ENCODE measurements at places on chromosomes 13 and 19.

- DNase-seq: no peak
Measured at GRCh38 chr13:70668293-70668692, 560.0 kb upstream of the KLHL1 start.

DNA sequence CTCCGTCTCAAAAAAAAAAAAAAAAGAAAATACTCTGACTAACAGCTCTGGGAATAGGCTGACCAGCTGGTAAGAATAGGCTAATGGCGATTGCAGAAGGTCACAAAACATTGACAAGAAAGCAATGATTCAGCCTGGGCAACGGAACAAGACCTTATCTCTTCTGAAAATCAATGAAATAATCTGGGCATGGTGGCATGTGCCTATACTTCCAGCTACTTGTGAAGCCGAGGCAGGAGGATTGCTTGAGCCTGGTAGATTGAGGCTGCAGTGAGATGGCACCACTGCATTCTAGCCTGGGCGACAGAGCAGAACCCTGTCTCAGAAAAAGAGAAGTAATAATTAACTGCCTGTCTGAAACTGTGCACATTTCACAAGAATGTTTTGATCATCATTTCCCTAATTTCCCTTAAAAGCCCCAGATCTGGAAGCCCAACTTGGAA is 18.8 kb upstream of the MTRF1 start:
- DNase-seq: no peak

GRCh38 chr13:50366488-50367174 is 351.4 kb downstream of the KCNRG start:
- no peak for DNase-seq

DNA sequence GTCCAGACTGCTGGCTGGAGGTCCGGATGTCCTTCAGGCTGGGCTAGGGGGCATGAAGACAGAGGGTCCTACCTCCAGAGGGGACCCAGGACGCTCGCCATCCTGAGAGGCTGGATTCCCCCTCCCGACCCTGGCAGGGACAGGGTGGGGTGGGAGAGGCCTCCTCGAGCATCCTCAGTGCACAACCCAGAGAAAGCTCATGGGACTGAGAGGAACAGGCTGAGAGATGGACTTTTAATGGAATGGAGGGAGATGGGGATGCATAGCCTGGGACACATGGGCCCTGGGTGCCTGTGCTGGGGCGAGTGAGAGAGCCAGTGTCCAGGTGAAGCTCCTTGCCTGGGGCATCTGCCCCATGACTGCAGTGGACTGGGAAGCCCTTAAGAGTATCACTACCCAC is 3.1 kb downstream of the ACTL9 start:
- no peak for DNase-seq

GRCh38 chr19:30479231-30479630 is 107.0 kb downstream of the ZNF536 start:
- DNase-seq: no peak

GRCh38 chr13:89568746-89569145 is 1778.7 kb upstream of the MIR17HG start:
- no peak for DNase-seq

GRCh38 chr13:106630162-106630561 is 62.2 kb upstream of the ARGLU1 start:
- no peak for DNase-seq

GRCh38 chr13:44219577-44220548 is 153.8 kb upstream of the SERP2 start:
- no peak for DNase-seq

DNA sequence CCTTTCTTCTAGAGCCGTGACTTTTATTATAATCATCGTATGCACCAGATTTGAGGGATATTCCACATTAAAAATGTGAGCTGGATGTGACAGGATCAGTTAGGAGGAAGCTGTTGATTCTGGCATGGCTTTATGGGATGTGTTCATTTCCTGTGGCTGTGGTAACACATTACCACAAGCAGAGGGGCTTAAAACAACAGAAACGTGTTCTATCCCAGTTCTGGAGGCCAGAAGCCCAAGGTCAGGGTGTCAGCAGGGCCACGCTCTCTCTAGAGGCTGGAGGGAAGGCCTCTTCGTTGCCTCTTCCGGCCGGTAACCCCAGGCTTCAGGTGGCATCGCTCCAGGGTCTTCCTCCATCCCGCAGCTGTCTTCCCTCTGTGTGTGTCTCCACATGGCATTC is 14.5 kb downstream of the MED25 start:
- DNase-seq: no peak

DNA sequence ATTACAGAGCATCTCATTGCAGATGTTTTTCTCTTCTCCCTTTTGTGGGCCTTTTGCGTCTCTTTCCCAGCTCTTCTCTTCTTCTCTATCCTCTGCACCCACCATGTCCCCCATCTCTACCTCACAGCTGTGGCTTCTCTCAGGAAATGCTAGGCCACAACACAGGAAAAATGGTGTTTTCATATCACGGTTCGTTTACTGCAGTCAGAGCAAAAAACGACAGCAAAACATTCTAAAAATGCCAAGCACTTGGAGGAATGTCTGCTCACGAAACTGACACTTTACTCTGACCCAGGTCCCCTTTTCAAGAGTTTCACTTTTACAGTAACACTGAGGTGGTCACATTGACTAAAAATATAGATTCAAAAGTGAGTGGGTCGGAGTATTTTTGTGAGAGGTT is 152.2 kb downstream of the DCT start:
- DNase-seq: no peak

DNA sequence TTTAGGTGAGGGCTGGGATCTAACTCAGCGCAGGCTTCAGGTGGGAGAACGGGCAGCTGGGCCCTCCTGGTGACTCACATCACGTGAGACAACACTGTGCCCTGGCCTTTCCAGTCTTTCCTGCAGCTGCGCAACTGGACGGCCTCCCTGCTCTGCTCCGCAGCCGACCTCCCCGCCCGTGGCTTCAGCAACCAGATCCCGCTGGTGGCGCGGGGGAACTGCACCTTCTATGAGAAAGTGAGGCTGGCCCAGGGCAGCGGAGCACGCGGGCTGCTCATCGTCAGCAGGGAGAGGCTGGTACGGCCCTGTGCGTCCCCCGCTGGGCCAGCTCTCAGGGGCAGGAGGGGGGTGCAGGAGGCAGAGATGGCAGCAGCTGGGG is 8.8 kb downstream of the SPPL2B start:
- DNase-seq: no peak

- DNase-seq: no peak
Measured at GRCh38 chr13:44331912-44332851, 41.4 kb upstream of the SERP2 start.

- DNase-seq: no peak
Measured at GRCh38 chr19:36225219-36225892, 10.4 kb downstream of the ZNF146 start.

GRCh38 chr19:14871619-14872230 is 14.2 kb downstream of the OR7A17 start:
- DNase-seq: no peak

DNA sequence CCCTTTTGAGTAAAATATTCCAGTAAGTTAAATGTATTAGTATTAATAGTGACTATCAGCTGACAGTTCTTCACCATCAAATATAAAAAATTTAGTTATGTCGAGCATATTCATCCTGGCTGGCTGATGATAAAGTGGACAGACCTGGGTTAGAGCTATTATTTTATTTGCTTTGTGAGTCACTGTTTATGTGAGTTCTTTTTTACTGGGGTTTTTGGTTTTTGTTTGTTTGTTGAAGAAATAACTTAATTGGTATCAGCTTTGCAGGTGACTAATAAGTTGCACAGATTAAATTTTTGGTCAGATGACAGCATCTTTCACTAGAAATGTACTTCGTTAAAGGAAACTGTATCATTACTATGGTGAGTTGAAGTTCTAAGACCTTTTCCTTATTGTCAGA is 224.7 kb downstream of the GGACT start:
- DNase-seq: no peak
